ENCODE measurements at places on chromosomes 4 and X.

DNA sequence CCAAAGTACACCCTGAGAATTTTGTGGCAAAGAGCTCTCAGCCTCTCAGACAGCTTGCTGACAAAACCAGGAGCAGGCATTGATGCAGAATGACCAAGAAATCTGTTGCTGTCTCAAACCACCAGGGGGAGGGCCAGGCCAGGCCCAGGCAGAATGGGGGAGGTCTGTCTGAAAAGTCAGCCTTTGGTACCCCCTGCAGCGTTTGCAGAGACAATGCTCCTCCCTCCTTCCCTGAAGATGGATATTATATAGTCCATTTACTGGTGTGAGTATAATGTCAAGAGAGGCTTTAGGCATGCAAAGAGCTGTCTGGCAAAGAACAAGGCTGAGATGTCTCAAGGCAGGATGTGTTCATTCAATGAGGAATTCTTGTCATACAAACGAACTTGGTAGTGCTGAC is 52.9 kb upstream of the TRPC5OS start:
- no peak for DNase-seq

GRCh38 chr4:8497762-8498161 is 57.2 kb downstream of the TRMT44 start:
- no peak for DNase-seq

GRCh38 chr4:650951-651883 is 22.9 kb downstream of the ATP5ME start:
- no peak for DNase-seq

DNA sequence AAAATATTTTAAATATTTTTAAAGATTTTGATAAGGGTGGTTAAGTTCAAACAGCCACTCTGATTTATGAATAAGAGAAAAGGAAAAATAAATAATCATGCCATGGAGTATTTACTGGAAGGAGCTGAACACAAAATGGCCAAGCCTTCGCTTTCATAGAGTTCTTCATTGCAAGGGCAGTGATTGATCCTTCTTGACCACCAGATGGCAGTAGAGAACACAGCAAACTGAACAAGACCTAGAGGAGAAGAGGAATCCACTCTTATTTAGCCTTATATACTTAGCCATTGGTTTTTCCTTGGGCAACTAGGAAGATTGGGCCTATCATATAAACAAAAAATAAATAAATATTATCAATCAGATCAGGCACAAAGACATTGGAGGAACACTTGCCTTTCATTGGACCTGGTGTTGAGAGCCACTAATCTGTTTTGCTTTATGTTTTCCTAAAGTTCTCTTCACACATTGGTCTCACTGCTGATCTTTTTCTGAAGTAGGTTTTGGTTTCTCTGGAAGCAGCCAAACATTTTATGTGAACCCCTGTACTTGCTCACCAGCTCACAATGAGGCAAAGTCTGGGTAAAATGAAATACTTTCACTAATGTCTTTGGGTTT is 58.1 kb upstream of the PARM1 start:
- DNase-seq, result no peak

DNA sequence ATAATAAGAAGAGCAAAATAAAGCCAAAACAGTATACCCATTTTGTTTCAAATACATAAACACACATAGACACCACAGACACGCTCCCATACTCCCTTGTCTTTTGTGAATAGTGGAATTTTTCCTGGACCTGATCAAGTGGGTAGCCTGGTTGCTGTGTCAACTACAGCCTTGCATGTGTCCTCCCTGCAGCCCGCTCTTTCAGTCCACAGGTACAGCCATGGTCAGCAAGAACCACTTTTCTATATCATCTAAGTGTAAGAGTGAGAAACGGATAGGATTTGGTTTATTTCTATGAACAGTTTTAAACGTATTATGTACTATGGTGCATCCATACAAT is 9.8 kb downstream of the PWWP3B start:
- no peak for DNase-seq

DNA sequence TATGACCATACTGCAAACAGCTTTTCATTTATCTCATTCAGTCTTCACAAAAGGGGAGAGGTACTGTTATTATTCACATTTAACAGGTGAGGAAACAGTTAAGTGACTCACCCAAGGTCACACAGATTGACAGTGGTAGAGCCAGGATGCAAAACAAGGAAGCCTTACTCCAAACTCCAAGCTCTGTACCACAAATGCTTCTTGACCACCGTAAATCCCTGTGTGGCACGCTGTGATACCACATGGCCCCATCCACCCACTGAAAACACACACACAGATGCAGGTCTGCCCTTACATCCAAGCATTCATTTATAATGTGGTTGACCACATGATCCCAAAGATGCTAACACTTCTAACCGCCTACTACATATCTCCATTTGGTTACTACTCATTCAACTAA is 129.5 kb downstream of the TSPAN5 start:
- DNase-seq, result no peak

DNA sequence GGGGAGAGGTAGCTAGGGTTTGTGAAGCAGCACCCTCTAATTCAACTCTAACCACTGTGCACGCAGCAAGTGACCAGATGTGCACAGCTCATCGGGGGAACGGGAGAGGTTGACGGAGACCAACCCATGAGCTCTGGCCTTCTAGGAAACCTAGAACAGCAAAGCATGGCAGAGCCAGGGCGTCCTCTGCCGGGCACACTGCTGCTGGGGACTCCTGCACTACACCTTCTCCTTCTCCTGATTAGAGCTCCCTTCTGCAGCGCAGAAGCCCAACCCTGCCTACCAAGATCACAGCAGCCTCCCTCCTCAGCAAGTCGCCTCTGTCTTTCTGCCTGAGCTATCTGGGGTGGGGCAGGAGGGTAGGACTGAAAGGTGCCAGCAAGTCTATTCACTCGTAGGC is 252.3 kb upstream of the PSAPL1 start:
- no peak for DNase-seq

- no peak for DNase-seq
These were observed 73.8 kb upstream of the DCLK2 start for GRCh38 chr4:150004481-150004880.

DNA sequence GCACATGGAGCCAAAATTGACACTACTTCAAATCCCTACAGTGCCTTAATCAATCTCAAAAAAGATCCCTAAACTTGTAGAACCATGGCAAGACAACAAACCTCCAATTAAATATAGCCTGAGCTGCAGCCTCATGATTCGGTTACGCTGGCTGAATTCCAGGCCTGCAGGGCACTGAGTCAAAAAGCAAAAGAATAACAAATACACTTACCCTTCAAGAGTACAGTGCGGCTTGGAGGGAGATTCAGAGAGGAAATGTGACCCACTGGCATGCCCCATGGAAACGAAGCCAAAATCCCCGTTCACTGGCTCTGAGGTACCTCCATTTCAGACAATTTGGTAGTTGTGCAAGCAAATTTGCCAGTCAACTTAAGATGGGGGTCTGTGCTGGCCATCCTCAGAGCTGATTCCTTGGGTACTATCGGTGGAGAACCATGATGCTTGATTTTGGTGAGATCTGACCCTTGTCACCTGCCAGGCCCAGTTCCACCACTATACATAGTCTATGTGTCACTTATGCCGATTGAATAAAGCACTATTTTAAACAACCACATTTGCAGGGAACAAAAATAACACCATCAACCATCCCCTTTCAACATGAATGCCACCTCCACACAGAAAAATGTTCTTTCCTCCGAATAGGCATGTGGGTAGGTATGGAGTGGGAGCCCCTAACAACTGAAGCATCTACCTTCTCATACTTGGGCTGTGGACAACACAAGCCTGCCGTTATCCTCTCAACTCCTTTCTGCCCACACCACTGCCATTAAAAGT is 2.1 kb downstream of the C4orf54 start:
- no peak for DNase-seq

DNA sequence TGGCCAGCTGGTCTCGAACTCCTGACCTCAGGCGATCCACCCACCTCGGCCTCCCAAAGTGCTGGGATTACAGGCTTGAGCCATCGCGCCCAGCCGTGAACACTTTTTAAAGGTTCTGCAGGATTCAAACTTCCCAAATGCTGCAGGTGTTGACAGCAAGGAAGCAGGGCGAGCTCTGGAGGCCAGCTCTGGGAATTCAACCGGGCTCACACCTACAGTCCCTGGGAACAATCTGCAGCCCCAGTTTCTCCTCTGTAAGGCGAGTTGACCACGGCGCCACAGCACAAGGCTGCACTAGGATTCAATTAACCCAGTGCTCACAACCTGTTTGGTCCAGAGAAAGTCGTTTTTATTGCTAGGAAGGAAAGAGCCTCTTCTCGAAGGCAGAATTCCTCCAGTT is 1.6 kb downstream of the MTNR1A start:
- no peak for DNase-seq

DNA sequence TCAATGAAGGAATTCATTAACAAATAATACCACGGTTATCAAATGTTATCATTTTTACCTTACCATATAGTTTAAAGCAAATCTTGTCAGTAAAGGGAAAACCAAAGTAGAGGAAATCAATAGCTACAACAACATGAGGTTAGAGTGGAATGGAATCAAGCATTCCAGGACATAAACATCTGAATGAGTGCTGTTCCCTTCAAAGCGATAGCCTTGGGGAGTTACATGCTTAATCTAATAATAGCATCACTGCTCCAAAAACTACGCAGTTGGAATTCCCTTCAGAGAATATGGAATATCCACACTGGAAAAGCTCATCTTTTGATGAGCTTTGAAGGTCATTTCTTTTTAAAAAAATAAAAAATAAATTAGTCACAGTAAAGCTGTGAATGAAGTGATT is 31.2 kb downstream of the PDE5A start:
- DNase-seq, result no peak

DNA sequence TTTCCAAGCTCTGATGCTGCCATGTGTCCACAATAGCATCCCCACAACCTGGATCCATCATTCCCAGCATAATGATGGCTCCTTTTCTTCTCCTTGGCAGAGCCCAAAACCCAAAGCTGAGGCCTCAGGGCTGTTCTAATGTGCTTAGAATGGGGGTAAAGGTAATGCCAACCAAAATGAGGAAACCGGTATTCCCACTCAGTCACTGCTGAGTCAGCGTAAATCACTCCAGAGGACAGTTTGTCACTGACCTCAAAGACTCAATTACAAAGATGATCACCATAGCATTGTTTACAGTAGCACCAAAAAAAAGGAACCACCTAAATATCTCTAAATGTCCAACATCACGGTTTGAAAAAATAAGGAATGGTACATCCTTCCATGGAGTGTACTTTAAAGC is 41.2 kb downstream of the OTOP1 start:
- no peak for DNase-seq

- no peak for DNase-seq
These were observed 357.2 kb upstream of the FAM241A start for GRCh38 chr4:111788099-111788498.

GRCh38 chr4:142558851-142559250 is 287.2 kb downstream of the INPP4B start:
- no peak for DNase-seq

- DNase-seq, result no peak
These were observed 721 bp upstream of the MAOA start for GRCh38 chrX:43655151-43656004.

DNA sequence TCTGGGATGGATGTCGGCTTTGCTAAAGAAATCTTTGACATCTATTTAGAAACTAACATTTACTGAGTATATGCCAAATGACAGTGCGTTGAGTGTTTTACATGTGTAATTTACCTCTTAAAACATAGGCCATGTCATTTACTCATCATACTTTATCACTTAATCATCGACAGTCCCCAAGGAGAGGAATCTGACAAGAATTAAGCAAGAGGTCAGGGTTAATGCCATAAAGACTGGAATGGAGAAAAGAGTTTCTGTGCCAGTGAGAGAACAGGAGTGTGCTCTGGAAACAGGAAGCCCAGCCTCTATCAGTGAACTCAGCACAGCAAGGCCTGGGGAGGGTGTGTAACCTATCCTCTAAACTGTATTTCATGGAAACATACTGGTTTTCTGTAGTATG is 28.0 kb upstream of the AMOT start:
- no peak for DNase-seq

DNA sequence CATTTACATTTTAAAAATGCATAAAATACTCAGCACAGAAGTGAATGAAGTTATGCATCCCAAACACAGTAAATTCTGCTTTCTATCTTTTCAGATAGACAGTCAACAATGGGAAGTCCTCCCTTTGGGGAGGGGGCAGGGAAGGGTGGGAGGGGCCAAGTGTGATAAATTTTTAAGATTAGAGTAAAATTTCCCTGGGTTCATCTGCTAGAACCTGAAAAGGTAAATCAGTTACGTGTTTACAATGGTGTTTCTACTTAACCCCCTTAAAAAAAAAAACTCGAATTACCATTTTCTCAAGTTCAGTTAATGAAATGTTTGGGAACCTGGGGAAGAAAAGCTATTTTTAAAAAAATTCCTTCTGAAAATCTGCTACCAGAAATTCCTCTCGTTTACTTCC is 9.1 kb downstream of the PITX2 start:
- no peak for DNase-seq

DNA sequence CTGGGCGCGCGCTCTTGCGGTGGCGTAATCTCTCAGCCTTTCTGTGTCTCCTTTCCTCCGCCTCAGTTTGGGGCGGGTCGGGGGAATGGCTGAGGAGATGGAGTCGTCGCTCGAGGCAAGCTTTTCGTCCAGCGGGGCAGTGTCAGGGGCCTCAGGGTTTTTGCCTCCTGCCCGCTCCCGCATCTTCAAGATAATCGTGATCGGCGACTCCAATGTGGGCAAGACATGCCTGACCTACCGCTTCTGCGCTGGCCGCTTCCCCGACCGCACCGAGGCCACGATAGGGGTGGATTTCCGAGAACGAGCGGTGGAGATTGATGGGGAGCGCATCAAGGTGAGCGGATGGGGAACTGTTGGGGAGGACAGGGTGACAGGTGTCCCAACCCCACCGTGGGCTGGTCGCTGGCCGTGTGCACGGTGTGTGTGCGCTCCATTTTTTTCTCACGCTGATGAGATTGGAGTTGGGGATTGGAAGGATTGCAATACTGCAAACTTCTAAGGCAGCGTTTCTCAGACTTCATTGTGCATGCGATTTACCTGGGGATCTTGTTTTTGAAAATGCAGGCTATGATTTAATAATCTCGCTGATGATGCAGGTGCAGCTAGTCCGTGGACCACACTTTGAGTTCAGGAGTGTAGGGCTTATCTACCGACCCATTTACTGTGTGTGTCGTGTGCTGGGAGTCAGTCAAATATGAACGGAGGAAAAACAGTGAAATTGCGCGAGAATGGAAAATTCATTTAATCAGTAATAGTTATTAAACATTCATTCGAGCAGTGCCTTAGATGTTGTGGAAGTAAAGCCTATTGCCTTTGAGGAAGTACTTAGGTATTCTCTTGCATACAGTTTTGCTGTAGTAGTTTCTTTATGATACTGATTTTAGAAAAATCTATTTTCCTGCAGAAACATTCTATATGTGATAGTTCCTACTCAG is at the start of gene RAB33B:
Gene RAB33B, plus strand, starts transcription at position 11 of the 935 bp plus-strand sequence. Its CDS starts 75 bp downstream, at position 86.
- no peak for DNase-seq

- no peak for DNase-seq
These were observed 2.7 kb downstream of the EFNB1 start for GRCh38 chrX:68831405-68832100.

DNA sequence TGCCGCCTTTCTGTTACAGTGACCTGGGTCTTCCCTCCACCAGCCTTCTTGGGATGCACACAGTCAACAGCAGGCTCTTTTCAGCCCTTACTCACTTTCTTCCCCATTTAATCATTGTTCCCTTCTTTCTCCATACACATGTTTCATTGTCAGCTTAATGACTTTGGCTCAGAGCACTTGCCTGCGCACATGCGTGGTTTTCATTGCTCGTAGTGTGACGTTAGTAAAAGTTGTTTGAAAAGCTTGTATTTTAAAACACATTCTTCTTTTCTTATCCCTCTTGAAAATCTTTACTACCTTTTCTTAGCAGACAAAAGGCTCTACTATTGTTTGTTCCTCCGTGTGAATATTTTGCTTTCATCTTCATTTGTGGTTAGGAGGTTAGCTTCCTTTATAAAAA is 19.7 kb upstream of the SCOC start:
- no peak for DNase-seq

GRCh38 chr4:140703463-140703862 is 52.7 kb downstream of the TBC1D9 start:
- DNase-seq, result no peak
